Endothelial cell (in vitro differentiated cells): ENCODE measurements at places on chromosomes 12 and 14.

GRCh38 chr12:98274430-98275130, 240.8 kb upstream of the TMPO start:
- DNase-seq, result no peak

- no peak for DNase-seq
These were observed 115.9 kb downstream of the UNC79 start for GRCh38 chr14:93546642-93547041.

GRCh38 chr12:101599311-101599710, 4.5 kb downstream of the MYBPC1 start:
- DNase-seq, result no peak

DNA sequence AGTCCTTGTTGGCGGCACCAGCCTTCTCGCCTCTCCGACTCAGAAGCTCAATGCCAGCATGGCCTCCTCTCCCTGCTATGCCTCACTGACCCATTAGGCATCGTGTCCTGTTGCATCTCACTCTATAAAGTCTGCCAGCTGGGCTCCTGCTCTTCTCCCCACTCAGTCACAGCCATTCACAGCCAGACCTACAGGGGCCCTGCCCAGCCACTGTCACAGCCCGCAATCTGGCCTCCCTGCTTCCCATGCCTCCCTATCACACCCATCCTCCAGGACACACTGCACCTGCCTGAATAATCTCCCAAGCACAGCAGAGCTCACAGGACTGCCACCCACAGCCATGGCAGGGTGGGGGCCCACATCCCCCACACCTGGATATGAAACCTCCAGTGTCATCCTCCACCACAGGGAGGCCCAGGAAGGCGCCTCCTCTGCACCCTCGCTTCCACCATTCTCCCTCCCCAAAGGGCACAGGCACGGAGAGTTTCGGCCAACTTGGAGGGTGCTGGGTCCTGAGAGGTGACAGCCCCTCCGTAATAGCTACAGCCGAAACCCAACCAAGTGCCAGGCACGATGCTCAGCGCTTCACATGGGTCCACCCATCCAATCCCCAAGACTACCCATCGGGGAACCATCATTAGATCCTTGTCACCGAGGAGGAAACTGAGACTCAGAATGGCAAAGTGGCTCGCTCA, 370.3 kb downstream of the BCL11B start:
- no peak for DNase-seq

DNA sequence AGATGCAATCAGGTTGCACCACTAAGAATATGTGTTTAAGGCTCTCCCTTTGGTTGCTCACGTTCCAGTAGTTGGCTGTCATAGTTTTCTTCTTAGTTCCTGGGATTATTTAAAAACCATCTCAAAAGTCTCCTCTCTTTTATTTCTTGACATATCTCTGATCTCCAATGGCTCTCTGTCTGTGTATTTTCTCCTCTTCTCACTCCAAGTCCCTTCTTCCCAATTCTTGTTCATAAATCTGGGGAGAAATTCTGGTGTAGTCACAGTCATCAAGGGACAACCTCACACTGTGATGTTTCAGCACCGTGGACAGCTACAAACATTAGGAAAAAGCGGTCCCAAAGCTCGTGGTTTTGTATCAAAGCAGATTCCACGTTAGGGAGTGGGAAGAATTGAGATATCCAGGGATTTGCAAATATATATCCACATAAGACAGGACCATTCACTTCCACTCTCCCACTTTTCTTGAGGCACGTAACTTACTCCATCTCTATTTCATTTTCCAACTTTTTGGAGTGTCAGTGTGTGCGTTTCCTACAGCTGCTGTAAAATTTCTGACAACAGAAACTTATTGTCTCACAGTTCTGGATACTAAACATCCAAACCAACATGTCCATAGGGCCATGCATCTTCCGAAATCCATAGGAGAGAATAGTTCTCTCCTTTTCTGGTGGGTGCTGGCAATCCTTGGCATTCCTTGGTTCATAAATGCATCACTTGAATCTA, 80.6 kb upstream of the TMEM233 start:
- DNase-seq, result peak; percentile 26

GRCh38 chr12:103399986-103400385, 95.8 kb downstream of the C12orf42 start:
- no peak for DNase-seq

DNA sequence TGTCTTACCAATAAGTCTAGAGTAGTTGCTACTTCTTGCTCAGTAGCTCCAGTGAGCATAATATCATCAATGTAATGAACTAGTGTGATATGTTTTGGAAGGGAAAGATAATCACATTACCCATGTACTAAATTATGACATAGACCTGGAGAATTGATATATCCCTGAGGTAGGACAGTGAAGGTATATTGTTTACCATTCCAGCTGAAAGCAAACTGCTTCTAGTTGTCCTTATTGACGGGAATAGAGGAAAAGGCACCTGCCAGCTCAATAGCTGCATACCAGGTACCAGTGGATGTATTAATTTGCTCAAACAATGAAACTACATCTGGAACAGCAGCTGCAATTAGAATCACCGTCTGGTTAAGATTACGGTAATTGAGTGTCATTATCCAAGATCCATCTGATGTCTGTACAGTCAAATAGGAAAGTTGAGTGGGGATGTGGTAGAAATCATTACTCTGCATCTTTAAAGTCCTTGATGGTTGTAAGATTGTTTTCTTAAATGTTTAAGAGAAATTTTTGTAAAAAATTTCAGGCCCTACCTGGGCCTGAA, 100.0 kb upstream of the ARHGAP5 start:
- DNase-seq, result no peak

DNA sequence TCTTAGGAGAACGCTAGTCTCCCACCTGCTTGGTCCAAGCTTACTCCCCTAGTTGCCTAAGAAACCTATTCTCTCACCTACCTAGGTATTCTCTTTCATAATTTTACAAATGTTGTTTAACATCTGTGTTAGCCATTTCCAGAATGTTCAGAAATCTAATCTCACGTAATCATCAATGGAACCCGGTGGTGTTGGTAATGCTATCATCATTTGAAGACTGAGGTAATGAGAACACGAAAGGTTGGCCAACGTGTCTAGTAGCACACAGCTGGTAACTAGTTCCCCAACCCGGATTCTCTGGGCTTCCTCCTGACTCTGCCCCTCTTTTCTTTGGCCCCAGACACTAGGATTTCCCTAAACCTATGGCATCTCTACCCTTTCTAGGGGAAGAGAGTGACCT, 43.8 kb upstream of the EMP1 start:
- no peak for DNase-seq

DNA sequence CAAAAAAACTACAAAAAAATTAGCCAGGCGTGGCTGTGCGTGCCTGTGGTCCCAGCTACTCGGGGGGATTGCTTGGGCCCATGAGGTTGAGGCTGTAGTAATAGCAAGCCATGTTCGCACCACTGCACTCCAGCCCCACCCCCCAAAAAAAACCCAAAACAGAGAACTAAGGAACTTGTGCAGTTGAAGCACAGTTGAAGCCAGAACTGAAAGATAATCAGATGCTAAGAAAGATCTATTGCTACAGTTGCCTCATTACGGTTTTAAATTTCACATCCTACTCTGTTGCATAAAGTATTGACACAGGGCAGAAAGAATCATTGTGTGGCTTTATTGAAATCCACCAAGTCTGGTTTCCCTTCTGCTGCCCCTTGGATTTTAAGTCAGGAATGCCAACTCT, 3.8 kb downstream of the CS start:
- DNase-seq, result no peak

- DNase-seq, result no peak
These were observed 10.8 kb upstream of the BIN2 start for GRCh38 chr12:51334764-51335163.

DNA sequence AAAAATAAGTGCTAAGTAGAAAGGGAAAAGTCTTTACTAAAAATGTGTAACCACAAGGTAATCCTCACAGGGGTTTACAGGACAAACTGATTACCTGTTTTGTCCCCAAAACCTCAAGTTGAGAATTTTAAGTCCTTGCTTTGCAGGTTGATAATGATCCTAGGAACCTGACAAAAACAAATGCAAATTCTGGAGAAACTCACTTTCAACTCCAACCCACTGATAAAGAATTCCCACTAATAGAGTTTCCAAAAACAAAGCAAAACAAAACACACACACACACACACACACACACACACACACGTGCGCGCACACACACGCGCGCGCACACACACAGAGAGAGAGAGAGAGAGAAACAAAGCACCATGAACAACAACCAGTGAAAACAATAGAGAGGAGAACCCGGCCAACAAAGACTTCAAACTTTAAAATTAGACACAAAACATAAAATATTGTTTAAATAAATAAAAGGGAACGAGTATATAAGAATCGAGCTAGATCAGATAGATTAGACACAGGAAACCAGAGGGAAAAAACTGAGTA, 187.0 kb upstream of the FOXN3 start:
- no peak for DNase-seq

GRCh38 chr14:68695856-68696255, 97.0 kb downstream of the ZFP36L1 start:
- DNase-seq, result no peak

DNA sequence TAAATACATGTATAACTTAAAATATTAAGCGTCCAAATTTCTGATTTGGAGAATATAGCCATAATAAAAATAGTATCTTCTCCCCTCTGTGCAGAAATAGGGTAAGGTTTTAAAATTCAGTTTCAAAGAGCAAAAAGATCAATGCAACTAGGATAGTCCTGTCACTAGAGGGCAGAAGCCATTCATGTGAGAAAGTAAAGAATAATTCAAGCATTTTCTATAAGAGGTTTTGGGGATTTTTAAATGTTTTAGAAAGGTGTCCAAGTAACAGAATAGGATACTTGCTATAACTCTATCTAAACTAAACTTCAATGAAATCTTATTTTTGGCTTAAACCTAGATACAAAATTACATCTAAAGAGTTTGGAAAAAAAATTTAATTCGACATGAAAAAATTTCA, 50.3 kb downstream of the ADAMTS20 start:
- no peak for DNase-seq

DNA sequence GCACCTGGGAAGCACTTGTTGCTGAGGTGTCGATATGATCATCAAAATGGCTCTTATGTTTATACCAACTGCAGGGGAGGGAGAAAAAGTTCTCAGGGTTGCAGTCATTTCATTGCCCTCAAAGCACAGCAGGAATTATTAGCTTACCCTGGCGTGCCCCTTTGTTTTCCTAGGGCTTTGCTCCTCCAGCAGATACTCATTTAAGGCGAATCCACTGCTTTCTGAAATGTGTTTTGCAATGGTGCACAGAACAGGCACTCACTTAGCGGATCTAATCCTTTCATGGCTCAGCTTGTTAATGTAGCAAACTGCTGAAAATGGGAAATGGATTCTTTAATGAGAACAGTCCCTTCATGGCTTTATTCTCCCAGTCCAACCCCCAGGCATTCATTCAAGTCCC, 76.7 kb downstream of the NKX2-1 start:
- DNase-seq, result no peak

GRCh38 chr12:460261-461230, 807 bp downstream of the B4GALNT3 start:
- peak; percentile 28 for DNase-seq

DNA sequence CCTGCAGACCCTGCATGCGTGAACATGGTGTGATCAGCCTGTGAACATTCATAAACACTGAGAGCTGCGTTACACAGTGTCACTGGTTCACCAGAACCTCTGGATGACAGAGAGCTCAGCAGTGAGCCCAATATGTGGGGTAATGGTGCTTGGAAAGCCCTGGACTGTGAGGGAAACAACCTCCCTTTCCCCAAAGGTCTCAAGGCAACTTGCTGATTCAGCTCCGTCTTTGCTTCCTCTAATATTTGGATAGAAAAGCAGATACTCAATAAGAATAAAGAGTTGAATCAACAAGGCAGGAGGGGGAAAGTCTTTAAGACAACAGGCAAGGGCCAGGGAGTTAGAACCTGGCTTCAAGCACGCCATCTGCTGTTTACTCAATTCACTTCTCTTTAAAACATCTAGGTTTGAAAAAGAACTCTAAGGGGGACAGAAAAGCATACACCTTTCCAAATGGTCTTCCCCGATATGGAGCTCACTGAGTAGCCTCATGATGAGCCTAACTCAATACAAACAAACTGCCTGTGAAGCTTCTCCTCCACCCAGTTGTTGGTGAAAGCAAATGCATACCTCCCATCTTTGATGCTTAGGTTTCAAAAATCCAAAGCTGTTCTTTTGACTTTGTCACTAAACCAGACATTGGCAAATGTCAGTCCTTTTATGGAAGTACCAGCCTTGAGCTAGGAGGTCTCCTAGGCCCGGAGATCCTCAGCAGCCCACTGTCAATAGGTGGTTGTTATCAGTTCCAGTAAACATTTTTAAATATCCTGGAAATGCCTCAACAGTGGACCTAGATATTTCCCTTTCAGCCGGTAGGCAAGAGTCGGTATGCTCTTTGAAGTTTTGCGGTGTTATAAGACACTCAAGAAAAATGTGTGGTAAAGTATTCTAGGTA, 76.1 kb downstream of the SAMD4A start:
- DNase-seq, result no peak

DNA sequence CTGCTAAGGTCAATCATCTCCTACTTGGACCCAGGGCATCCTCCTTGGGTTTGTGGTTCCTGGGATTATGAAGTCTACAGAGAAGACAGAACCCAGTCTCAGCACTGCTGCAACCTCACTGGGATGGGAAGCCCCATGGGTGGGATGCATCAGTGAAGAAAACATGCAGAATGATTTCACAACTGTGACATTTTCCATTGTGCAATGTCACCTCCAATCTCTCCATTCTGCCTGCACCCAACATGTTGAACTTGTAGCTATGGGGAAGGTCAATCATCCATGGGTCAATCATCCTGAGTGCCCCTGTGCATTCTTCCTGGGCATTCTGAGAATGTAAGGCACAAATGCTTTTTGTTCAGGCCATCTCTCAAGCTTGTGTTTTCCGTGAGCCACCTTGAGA, 1004.4 kb upstream of the TMEM132C start:
- DNase-seq, result no peak

- DNase-seq, result no peak
These were observed 261.3 kb upstream of the NOS1 start for GRCh38 chr12:117622741-117623140.

DNA sequence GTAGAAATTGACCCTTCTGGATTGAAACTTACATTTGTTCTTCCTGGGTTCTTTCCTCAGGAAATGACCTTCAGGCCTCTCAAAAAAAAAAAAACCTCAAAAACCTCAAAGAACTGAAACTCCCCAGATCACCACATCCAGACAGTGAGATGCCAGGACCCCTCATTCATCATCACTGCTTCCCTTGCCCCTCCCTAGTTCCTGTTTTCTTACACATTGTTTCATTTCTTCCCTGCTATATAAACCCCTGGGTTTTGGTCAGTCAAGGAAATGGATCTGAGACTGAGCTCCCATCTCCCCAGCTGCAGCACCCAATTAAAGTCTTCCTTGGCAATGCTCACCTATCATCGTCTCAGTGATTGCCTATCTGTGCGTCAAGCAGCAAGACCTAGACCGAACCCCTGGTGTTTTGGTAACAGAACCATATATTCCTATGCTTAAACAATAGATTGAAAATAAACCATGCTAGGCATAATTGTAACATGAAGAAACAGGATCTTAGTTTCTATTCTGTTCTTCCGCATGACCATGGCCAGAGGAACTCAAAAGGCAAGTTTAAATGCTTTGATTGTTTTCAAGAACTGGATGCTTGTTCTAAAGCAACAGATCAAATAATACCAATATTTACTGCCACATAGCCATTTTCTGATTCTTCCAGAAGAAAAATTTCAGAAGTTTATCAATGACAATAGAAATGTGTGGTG, 108.0 kb upstream of the MAX start:
- DNase-seq, result no peak

- DNase-seq, result peak; percentile 37
These were observed 196.5 kb upstream of the PZP start for GRCh38 chr12:9404469-9405260.

GRCh38 chr12:57465030-57465746, 5.6 kb downstream of the GLI1 start:
- no peak for DNase-seq
